ENCODE measurements at places on chromosomes 4 and X.

GRCh38 chrX:43898406-43899035 lies 16.3 kb upstream of the MAOB start:
- no peak for DNase-seq

GRCh38 chr4:59838236-59838635 lies 1361.9 kb upstream of the ADGRL3 start:
- DNase-seq, result no peak

DNA sequence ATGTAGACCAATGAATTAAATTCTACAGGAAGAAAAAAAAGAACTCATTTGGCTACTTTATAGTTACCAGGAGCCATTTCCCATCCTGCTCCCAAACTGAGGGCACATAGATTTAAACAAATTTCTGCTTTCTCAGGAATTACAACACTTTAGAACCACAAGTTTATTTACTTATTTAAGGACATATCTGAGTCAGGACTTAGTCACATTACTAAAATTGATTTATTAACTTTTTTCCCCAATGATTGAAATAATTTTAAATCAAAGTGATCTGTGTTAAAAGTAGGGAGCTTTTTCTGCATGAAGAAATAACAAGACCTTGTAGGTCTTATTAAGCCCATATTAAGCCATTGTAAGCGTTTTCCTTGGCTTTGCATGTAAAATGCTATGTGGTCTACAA lies 291.0 kb upstream of the HAND2 start:
- DNase-seq, result no peak

DNA sequence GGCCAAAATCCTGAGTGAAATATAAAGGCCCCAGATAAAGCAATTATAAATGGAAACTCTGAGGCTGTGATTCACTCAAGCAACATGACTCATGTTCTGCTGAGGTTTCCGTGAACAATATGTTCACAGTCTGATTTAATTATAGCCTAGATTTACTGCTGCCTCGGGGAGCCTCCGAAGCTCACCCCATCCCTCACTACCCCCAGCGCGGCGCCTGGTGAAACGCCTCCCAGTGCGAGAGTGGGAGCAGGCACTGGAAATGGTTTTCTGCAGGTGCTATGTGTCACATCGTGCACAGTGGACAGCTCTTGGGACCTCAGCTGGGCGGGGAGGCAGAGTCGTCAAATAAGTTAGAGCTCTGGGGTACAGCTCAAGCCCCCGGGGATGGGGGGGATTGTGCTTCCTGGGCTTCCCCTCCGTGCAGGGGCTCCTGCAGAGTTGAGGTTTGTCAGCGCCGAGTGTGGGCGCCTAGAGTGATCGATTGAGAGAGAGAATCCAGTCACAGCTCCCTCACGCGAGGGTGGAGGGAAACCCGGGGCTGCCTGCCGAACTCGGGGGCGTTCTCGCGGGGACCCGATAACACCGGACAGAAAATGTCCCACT lies 110.6 kb downstream of the PHKA2 start:
- no peak for DNase-seq

DNA sequence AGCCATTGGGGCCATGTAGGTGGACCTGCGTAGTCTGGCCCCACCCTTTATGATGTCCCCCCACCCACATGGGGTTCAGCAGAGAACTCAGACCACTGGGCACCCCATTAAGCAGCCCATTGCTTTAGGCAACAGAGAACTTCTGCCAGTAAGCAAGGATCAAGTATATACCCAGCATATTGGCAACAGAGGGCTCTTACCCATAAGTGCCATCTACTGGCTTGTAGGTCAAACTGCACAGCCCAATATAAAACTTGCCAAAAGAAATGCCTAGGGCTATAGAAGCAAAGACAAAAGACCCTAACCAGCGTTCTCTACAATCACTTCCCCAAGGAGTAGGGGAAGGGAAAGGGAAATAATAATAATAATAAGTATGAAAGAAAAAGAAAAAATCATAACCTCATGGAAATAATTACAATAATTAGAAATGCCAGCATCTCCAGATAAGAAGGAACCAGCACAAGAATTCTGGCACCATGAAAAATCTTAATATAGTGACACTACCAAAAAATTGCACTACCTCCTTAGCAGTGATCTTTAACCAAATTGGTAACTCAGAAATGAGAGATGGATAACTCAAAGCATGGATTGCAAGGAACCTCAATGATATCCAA lies 1090.7 kb downstream of the FAT4 start:
- DNase-seq, result no peak

- no peak for DNase-seq
Observed at GRCh38 chrX:69813677-69814076, 197.8 kb downstream of the EDA start.

GRCh38 chr4:38152721-38153386 lies 192.7 kb downstream of the PTTG2 start:
- no peak for DNase-seq

- peak; percentile 17 for DNase-seq
Observed at GRCh38 chr4:113869743-113870375, 108.3 kb upstream of the CAMK2D start.

- no peak for DNase-seq
Observed at GRCh38 chrX:108165383-108166111, 74.0 kb downstream of the ATG4A start.

All from activated T-helper 1 cell treated with anti-CD3 and anti-CD28 coated beads, Interleukin-2, amount 50 U/mL, for 16 hours (primary cell).